ENCODE measurements at places on chromosomes 1 and 21.
A peak's percentile ranks its signal among the peaks of the same experiment; 100 is the strongest.

DNA sequence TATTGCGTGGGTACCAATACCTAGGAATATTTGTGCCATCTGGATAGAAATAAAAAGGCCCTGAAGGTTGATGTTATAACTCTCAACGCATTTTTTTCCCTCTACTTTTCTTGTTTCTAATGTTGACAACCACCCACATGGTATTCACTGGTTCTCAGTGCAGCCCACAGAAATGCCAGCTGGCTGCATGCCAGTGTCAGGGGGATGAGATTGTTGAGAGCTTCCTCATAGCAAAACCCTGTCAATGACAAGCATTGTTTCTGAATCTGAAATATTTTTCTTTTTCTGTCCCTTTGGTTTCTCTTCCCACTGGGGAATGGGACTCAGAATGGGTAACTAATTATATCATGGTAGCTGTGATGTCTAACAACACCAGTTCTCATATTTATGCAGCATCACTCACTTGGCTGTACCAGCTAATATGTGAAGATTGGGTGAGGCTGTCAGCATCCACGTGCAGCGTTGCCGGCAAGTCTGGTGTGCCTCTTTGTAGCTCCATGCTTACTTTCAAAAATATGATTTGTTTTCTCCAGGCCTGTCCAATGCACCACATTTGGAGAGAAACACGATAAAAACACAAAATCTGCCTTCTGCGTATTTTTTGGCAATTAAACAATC, 284.6 kb downstream of the PTBP2 start:
- no peak for DNase-seq

GRCh38 chr1:155859881-155860871, 809 bp downstream of the SYT11 start:
- peak; percentile 72 for DNase-seq

GRCh38 chr1:17768651-17769241, 13.6 kb downstream of the ACTL8 start:
- DNase-seq, result no peak

GRCh38 chr1:97356309-97356708, 564.5 kb downstream of the DPYD start:
- DNase-seq, result no peak

- peak; percentile 67 for DNase-seq
Observed at GRCh38 chr1:29197590-29197924, 15.9 kb upstream of the SRSF4 start.

- peak; percentile 38 for DNase-seq
Observed at GRCh38 chr1:204711947-204712701, 26.6 kb upstream of the LRRN2 start.

DNA sequence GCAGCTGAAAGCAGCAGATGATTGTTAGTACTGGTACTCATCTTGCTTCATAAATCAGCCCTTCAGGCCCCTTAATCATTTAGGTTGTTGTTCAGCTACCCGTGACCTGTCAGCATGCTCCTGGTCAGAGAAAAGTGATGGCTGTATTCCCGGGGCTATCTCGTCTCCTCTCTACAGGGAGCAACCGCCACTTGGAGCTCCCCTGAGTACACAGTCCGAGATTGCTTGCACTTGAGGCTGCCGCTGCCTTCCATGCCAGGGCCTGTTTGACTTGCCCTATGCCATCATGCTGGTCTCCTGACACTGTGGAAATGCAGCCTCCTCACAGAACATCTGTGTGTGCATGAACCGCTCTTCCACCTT, 97.5 kb downstream of the SPATA46 start:
- no peak for DNase-seq

- no peak for DNase-seq
Observed at GRCh38 chr1:204102029-204102611, 29.2 kb downstream of the SOX13 start.

GRCh38 chr1:172540635-172541034, 7.7 kb downstream of the SUCO start:
- DNase-seq, result no peak

- DNase-seq, result no peak
Observed at GRCh38 chr1:86765073-86765472, 60.7 kb downstream of the SH3GLB1 start.

GRCh38 chr1:42259739-42260064, 75.3 kb downstream of the FOXJ3 start:
- no peak for DNase-seq

GRCh38 chr1:78061825-78062523, 16.2 kb downstream of the GIPC2 start:
- DNase-seq, result no peak

DNA sequence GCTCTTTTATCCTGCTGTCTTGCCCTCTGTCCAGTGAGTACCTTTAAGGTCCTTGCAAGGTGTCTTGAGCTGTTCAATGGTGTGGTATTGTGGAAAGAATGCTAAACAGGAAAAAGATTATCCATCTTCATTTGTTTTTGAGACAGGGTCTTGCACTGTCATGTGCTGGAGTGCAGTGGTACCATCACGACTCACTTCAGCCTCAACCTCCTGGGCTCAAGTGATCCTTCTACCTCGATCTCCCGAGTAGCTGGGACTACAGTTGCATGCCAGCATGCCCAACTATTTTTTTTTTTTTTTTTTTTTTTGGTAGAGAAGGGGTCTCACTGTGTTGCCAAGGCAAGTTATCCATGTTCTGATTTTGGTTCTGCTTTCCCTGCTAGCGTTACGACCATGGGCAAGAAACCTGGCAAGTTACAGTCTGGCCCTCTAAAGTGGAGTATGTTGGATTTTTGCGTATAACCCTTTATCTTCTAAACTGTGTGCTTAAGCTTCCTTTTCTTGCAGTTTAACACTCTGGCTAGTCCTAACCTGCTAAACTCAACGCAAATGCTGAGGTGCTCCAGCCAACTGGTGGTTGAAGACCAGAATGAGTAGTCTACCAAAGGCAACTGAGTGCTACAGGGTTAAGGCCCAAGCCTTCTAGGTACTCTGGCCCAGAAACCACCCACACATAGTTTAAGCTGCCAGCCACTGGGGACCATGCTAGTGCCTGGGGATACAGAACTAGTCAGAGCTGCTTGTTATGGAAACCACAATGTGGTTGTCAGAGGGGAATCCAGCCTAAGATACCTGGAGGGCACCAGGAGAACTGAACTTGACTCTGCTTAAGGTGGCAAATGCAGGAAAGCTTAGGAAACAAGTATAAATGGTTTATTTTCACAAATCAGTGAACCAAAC, 7.9 kb downstream of the RPL11 start:
- DNase-seq, result no peak

DNA sequence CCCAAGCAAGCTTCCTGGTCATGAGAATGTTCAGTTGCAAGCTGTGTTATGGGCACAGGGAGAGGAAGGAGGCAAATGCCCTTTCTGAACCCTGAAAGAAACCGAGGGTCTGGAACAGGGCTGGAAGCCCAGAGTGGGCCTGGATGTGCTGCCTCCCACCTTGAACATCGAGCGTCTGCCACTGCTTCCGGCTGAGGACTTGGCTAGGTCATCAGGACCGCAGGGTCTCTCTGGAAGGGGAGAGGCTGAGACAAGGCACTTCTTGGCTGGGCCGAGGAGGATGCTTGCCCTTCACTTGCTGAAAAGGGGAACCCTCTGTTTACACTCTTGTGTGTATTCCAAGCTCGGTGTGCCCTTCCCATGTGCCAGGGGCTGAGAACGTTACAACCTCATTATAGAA, 168.0 kb upstream of the C1orf174 start:
- DNase-seq, result no peak

DNA sequence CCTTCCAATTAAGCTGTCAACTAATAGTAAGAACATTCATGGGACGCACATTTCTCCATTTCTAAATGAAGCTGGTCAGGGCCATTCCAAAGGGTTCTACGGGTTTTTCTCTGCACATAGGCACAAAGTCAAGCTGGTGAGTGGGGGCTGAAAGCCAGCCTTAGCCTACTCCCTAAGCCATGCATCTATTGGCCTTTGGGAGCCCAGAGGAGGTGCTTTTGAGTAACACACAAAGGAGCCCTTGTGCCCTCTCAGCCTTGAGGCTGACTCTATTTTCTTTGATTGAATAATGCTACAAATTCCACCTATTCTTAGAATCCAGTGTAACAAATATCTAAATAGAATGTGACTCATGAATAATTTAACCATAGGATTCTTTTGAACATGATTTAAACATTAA, 73.6 kb downstream of the RGS13 start:
- no peak for DNase-seq

Measured in OCI-LY7 (cell line).